Endothelial cell (in vitro differentiated cells): ENCODE measurements at places on chromosomes 7 and 10.

GRCh38 chr7:105279688-105280007 is 109.1 kb downstream of the SRPK2 start:
- no peak for DNase-seq

- DNase-seq = no peak
These were observed 124.2 kb downstream of the INHBA start for GRCh38 chr7:41578700-41579099.

GRCh38 chr10:117000580-117000979 is 4.4 kb downstream of the SHTN1 start:
- DNase-seq = no peak

DNA sequence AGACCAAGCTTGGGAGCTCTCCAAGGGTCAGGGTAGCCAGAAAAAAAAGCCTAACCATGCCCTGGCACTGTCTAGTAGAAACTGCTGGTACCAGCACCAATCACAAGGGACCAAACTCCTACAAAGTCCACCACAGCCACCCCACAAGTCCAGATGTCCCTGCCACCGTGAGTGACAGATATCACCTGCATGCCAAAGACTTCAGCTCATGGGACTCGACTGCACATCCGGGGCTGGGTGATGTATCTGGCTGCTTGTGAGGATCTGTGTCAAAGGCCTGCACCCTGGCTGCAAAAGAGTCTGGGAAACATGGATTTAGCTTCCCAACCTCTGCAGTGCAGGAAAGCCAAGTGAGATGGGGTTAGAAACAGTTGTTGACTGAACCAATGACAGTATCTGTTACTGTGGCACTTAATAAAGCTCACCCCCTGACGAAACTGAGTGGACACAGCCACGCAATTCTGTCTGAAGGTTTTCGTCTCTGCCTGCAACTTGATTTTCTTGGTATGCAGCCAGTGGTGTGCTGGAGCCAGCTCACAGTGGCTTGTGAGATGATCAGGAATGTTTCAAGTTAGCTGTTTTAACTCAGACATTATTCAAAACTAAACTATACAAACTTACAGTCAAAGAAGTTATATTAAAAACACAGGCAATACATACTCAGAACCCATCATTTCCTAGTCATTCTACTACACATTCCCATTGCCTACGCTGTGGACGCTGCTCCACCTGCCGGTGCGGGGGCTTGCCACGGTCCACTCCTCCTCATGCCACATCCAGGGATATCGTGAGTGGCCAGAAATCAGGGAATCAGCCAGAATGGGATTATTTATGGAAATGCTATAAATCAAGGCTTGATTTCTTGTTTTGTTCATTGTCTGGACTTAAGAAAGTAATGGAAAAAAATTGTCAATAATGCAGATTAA is 9.2 kb downstream of the ZNF488 start:
- peak; percentile 1 for DNase-seq

GRCh38 chr10:128339753-128340152 is 213.5 kb upstream of the MKI67 start:
- no peak for DNase-seq

- no peak for DNase-seq
These were observed 451.7 kb downstream of the IPMK start for GRCh38 chr10:57815949-57816348.

- no peak for DNase-seq
These were observed 71.7 kb downstream of the AMZ1 start for GRCh38 chr7:2759736-2760097.

DNA sequence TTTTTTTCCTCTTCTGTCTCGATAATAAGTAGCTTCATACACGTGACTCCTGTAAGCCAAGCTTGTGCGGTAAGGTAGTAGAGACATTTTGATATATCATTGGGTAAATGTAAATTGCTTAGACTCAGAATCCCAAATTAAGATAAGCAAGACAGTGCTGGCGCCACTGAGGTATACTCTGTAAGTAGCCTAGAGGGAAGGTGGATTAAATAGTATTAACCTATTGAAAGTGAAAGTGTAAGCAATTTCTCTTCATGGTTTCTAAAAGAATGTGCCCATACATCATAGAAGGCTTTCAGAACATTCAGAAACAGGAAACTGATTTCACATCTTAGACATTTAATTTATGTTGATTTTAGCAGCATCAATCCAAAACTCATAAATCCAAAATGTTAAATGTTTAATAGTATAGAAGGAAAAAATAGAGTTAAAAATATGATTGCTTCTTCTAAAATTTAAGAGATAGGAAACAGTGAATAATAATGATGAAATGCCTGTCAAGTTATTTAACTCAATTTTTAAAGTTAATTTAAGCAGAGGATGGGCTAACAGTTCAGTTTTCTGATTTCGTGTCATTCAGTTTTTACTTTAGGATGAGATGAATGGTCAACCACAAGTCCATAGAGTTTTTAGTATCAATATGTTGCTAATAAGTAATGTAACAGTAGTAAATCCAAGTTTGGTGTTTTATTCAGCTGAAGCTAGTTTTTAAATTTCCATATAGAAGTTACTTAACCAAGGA is 36.8 kb downstream of the LRRC72 start:
- DNase-seq = no peak

DNA sequence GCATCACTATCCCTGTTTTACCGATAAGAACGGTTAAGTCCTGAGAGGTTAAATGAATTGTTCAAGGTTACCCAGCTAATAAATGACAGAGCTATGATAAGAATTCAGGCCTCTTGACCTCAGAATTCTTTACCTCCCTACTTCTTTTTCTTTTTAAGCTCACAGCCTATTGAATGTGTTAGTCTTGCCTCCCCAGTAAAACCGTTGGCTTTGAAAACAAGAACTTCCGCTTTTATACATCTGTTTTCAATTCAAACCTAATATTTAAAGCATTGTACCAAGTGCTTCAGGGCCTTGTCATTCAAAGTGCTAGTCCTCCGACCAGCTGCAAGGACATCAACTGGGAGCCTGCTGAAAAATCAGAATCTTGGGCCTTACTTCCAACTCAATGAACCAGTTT is 15.6 kb downstream of the SEC31B start:
- DNase-seq = no peak

DNA sequence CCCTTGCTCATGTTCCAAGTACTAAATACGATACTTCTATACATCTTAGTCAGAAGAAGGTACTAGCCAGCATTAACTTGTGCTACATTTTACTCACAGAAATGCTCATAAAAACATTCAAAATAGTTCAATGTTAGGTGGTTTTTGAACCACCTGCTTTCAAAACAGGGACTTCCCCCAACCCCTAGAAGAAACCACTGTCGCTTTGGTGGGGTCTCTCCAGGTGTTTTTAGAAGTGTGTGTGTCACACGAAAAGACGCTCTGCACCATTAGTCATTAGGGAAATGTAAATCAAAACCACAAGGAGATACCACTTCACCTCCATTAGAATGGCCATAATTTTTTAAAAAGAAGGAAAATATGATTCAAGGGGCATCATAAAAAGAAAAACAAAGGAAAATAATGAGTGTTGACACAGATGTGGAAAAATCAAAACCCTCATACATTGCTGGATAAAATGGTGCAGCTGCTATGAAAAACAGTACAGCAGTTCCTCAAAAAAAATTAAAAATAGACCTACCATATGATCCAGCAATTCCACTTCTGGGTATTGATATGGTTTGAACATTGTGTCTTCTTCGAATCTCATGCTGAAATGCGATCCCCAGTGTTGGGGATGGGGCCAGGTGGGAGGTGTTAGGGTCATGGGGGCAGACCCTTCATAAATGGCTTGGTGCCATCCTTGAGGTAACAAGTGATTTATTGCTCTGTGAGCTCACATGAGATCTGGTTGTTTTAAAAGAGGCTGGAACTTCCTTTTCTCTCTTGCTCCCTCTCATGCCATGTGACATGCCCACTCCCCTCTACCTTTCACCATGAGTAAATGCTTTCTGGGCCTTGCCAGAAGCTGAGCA is 74.2 kb downstream of the MALSU1 start:
- no peak for DNase-seq

DNA sequence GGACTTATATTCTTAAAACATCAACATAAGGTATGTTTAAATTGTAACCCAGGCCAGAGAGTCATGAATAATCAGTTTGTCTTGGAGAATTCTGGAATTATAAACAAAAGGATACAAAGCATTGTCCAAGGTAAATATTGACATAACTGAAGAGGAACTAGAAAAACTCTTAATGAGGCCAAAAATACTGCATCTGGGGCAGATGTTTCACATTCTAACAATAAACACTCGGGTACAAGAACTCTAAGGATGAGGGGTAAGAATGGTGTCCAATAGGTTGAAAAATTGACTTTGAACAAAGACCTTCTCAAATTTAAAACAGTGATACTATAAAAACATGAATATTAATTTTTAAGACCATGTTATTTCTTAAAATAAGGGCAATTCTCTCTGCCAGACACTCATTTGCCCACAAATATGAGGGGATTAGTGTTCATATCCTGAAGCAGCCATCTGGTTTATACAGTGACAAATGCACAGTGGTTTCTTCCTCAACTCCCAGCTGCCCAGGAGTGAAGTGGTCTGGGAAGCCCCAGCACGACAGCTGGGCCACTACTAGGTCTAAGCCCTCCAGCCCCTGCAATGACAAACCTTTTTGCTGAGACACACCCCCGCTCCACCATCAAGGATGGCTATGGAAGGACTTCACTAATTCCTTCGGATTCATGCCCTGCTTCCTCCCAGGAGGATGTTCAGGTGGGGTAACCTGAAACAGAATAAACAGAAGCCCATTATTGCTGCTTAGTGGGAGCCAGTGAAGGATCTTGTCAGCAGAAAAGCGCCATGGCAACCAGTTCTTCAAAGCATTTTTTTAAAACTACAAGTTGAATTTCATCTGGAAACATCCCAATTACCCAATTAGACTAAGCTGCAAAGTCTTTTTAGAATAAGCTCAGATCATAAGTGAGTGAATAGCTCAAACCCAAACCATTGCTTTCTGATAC is 107.5 kb upstream of the ARID5B start:
- DNase-seq = no peak

- no peak for DNase-seq
These were observed 20.3 kb upstream of the GJC3 start for GRCh38 chr7:99949645-99950228.

DNA sequence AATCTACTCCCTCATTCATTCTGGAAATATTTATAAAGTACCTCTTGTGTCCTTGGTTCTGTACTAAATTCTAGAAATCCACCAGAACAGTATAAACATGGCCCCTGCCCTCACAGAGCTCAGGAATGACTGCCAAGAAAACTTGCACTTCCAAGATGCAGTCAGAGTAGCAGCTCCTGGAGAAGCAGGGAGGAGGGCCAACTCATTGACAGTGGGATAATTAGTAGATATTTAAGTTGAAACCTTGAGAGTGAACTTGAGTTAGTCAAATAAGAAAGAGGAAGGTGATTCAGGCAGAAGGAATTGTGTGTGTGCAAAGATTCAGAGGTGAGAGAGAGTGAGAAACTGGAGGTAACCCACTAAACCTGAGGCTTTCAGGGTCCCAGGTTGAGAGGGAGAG is 182.2 kb upstream of the INHBA start:
- no peak for DNase-seq

DNA sequence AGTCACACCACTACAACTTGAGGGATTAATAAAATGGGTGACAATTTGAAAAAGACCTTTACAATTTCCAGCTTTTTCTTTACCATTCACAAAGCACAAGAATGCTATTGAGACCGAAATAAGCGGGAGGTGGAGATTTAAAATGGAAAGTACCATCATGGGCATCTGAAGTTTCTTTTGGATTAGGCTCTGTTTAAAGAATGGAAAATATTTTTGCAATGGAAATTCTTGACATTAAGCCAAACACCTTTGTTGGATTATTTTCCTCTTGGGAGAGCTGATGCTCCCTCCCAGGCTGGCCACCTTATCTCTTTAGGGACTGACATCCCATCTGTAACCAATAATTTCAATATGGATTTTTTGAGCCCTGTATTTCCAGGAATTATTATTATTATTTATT is 62.5 kb downstream of the BPGM start:
- DNase-seq = no peak

- no peak for DNase-seq
These were observed 62.2 kb upstream of the USP6NL start for GRCh38 chr10:11673346-11674280.

DNA sequence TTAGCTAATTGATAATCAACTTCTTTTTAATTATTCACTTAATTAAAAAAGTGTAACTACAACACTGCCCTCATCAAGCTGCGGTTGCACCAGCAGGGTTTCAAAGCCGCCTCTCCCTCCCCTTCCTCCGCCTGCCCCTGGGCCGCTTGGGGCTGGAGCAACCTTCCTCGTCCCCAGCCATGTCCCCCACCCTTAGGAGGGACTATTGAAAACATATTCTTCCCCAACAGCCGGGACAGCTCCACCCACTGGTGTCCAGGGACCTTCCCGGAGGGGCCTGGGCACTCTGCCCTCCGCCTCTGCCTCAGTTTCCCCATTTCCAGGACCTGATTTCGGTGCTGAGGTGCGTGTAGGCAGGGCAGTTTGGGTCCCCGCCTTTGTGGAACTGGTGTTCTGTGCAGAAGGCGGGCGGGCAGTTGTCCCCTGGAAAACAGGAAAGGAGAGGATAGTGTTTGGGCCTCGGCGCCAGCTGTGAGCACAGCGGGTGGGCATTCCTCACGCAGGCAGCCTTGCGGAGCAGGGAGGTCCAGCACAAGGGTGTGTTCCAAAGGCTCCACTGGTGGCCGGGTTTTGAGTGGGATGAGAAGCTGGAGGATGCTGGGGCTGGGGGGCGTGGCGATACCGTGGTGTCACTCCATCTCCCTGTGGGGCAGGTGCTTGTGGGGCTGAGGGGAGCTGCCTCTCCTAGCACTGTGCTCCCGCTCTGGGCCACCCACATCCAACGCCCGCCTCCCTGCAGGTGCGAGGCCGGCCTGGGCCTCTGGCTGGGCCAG is 15.7 kb downstream of the UNCX start:
- no peak for DNase-seq
